CD14-positive monocyte (primary cell): ENCODE measurements at places on chromosomes 2 and 18. TPM values are rescaled to one million over a fixed set of nuclear protein-coding genes. Genes with fewer than 3 reads are reported as not detected.
A peak's percentile ranks its signal among the peaks of the same experiment; 100 is the strongest.

MFSD6 gene
- 14.3 and 15.7 TPM in 2 replicates for polyA plus RNA-seq

- peak; percentile 74 for DNase-seq
Observed at GRCh38 chr2:99141110-99142108, at the start of gene C2orf15. TSS of gene C2orf15 (plus strand) at chr2:99141707. CDS start at chr2:99150559, 8,852 bp downstream.

CCDC102B gene
- not detected for polyA plus RNA-seq

GRCh38 chr2:94997981-94998930 is 27.3 kb upstream of the MAL start:
- DNase-seq, result no peak

SOWAHC gene
- 2.6 and 2.7 TPM in 2 replicates for polyA plus RNA-seq

- no peak for DNase-seq
Observed at GRCh38 chr2:181070836-181071200, 90.4 kb downstream of the UBE2E3 start.

MYO5B gene
- not detected for polyA plus RNA-seq

- DNase-seq, result no peak
Observed at GRCh38 chr18:75222407-75222806, 11.8 kb downstream of the TSHZ1 start.

- DNase-seq, result no peak
Observed at GRCh38 chr2:105888625-105889024, 143.9 kb downstream of the NCK2 start.

CREG2 gene
- not detected for polyA plus RNA-seq

VWC2L gene
- not detected for polyA plus RNA-seq

GRCh38 chr2:60836491-60836890 is 44.9 kb upstream of the REL start:
- DNase-seq, result no peak

CAPG gene
- polyA plus RNA-seq, result 847 TPM

MYO3B gene
- not detected for polyA plus RNA-seq

- DNase-seq, result no peak
Observed at GRCh38 chr2:95333888-95334338, 36.8 kb downstream of the KCNIP3 start.

GRCh38 chr2:45342-46130 is 769 bp downstream of the FAM110C start:
- no peak for DNase-seq

DRC1 gene
- polyA plus RNA-seq, result not detected

DNA sequence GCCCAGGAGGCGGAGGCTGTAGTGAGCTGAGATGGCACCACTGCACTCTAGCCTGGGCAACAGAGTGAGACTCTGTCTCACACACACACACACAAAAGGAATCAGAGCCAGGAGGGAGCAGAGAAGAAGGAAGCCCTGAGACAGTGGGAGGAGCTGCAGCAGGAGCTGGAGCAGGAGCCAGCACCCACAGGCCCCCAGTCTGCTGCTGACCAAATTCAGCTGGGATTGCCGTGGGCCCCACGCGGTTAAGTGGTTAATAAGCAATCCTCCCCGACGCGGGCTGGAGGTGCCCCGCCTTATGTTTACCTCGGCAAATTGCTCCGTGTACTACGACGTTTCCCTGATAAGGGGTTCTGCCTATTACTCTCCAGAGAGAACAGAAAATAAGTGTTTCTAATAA is 265.3 kb downstream of the TWIST2 start:
- DNase-seq, result no peak

CDKL4 gene
- polyA plus RNA-seq, result not detected

SERPINB4 gene
- polyA plus RNA-seq, result not detected

CARF gene
- polyA plus RNA-seq, result 1.1 TPM

- no peak for DNase-seq
Observed at GRCh38 chr2:211049321-211050018, 493.1 kb downstream of the CPS1 start.

DNA sequence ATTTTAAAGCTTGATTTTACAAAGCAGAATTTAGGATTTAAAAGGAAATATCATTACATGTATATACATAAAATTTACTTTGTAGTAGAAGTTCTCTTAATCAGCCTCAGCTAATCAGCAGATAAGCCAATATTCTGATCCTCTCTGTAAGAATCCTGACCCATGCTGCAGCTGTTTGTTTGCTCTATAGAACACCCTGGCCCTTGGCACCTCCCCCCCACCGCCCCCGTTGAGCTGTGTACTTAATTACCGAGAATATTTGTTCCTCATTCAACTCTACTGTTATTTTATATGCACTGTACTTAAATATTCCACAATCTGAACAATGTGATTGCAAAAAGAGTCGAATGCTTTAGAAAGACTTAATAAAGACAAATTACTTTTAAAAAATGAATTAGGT is 98.0 kb downstream of the EVA1A start:
- no peak for DNase-seq
